Activated CD4-positive, CD25-positive, alpha-beta regulatory T cell treated with anti-CD3 and anti-CD28 coated beads, Interleukin-2, amount 50 U/mL, for 16 hours (primary cell): ENCODE measurements at places on chromosomes 7 and 10.

GRCh38 chr10:84065804-84066601 is 73.3 kb upstream of the GHITM start:
- DNase-seq = no peak

DNA sequence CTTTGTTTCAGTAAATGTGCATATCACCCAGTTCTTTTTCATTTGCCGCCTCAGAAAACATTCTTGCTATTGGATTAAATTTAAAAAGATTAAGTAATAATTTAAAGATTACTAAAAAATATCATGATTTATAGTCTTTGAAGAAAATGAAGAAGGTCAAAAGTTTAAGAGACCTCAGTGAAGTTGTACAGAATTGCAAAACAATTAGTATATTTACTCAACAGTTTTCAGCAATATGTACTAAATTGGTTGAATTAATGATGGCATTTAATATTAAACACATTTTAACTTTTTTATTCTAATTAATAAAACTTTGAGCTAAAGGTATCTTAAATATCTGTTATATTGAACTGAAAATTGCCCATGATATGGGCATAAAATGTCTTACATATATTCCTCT is 49.9 kb upstream of the KLF6 start:
- DNase-seq = no peak

DNA sequence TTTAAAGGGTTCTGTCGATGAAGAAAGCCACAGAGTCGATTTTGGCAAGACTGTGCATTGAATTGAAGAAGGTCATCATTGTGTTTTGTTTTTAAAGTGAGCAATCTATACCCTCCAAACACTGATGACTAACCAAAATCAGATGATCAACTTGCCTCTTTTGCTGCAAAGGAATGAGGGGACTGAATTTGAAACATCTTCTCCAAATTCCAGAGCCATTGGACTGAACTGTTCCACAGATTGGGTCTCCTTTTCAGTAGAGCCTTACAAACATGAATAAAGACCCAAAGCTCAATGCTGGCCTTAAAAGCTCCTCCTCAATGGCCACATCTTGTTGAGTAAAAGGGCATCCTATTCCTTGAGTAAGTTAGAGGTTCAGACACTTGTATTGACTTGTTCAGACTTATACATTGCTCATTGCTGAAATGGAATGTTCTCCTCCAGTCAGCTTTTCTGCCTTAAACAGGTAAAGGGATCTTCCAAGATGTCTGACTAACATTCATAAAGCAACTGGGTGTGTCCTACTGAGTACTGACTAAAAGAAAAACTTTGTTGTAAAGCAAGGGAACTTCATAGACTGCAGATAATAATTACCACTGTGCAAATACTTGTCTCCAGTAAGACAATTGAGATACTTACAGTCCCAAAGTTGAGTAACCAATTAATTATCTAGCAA is 630.6 kb downstream of the KCNMA1 start:
- DNase-seq = no peak

- DNase-seq = no peak
Measured at GRCh38 chr7:135744938-135745702, 3.5 kb downstream of the FAM180A start.

DNA sequence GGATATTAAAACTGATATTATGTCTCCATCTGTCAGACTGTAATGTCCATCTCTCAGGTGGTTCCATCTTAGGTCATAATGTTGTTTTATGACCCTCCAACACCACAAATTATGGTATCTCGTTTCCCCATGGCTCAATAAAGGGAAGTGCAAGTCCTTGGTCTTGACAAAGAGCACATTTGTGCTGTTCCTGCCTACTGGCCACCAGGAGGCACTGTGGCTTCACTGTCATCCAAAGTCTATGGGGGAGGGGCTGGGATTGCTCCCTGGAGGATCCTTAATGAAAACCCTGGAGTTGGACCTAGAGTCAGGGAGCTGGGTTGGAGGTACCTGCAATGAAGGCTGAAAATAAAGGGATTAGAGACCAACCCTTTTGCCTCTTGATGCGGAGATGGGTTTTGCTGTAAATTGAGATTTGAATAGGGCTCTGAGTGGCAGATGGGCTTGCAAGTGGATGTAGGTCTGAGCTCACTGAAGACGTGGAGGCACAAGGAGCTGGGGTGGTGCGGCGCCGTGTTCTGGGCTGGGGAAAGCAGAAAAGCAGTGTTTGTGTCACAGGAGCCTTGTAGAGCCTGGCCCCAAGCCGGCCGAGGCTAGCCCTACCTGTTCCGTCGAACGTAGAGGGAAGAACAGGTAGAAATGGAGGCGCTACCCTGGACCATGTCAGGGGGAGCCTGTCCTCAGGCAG is 180.5 kb upstream of the PRSS58 start:
- no peak for DNase-seq

DNA sequence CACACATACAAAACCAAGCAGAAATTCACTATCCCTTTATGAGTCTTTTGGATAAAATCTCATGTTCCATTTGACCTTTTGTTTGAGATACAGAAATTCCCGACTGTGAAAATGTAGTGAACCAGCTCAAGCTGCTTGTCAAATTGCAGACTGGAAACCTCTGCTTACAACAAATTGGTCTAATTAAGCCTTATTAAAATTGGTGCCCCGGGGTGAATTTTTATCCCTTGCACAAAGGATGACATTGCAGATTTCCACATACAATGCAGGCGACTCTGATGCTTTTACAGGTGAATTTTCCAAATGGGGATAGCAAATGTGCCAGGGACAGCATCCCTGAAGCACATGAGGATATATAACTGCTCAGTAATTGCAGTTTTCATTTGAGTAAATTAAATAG is 257.3 kb downstream of the BMPER start:
- DNase-seq = no peak

- no peak for DNase-seq
Measured at GRCh38 chr7:105885387-105886111, 9.2 kb upstream of the ATXN7L1 start.

GRCh38 chr7:13981070-13981469 is 8.4 kb downstream of the ETV1 start:
- DNase-seq = no peak

GRCh38 chr10:14585287-14586193 is 189.2 kb downstream of the FAM107B start:
- DNase-seq = no peak

GRCh38 chr10:86690657-86691084 is 22.4 kb downstream of the LDB3 start:
- DNase-seq = no peak

DNA sequence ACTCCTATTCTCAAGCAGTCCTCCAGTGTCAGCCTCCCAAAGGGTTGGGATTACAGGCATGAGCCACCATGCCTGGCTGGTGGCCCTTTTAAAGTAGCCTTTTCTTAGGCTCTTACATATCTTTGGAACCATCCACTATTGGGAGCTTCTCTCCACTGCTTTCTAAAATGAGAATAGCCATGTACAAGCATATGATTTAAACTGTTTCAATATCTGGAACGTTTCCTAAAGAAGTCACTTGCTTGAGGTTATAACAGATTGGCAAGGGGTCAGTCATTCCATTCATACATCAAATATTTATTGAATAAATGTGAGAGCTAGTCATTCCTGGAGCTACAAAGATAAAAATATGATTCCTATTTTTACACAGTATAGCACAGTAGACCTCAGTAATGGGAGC is 97.4 kb upstream of the LRGUK start:
- DNase-seq = no peak

- DNase-seq = no peak
Measured at GRCh38 chr10:110455446-110455845, 42.3 kb upstream of the DUSP5 start.

DNA sequence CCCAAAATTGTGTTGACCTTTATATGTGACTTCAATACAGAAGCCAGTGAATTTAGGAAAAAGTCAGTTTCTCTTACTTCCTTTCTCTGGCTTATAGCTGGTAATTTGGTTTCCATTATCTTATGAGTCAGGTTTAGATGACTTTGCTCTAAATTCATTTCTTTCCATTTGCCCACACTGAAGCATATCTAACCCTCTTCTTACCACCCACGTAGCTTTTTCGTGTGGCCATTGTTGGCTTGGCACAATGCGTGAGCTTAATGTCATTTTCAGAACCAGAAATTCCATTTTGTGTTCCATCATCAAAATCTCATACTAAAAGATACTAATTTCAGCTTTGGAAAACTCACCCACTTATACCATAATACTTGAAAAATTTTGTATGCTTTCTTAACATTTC is 271.2 kb downstream of the INHBA start:
- DNase-seq = no peak

DNA sequence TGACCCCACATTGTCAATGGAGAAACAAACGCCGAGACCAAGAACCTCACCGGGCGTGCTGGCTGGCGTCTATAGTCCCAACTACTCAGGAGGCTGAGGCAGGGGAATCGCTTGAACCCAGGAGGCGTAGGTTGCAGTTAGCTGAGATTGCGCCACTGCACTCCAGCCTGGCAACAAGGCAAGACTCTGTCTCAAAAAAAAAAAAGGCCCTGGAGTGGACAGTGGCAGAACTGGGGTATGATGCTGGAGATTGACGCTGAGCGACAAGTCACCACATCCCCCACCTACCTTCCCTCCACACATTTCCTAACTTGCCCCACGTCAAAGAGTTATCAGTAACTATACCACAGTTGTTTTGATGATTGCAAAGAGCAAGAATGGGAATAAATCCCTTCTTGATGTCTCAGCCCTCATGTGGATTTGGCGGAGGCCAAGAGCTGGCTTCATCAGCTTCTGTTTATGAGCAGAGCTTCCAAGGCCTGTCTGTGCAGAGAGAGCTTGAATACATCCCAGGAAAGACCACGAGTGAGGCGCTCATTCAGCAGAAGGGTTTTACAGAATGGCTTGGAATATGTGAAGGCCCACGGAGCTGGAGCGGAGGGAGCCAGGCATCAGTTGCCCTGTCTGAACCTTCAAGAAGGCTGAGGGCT is 28.0 kb upstream of the TNS3 start:
- DNase-seq = no peak

DNA sequence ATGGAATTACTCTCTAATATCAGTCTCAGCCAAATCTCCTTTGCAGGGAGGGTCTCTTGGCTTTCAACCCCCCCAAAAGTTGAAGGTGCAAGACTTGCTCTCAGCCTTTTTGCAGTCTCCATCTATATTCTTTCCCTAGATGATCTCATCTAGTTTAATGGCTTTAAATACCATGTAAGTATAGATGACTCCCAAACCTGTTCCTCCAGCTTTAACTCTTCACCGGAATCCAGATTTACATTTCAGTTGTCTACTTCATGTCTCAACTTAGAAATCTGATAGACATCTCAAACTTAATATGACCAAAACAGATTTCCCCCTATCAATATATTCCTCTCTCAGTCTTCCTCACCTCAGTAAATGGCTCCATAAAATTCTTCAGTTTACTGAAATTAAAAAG is 9.9 kb upstream of the TAS2R41 start:
- DNase-seq = no peak

- DNase-seq = no peak
Measured at GRCh38 chr10:69065406-69066361, 22.2 kb upstream of the SRGN start.

GRCh38 chr10:11381023-11381422 is 230.4 kb downstream of the USP6NL start:
- no peak for DNase-seq

GRCh38 chr7:69433081-69433480 is 165.2 kb upstream of the AUTS2 start:
- no peak for DNase-seq
